ENCODE measurements at places on chromosomes 1 and 21.
A peak's percentile ranks its signal among the peaks of the same experiment; 100 is the strongest.

- DNase-seq = no peak
Measured at GRCh38 chr1:67457247-67457646, 27.0 kb upstream of the SERBP1 start.

DNA sequence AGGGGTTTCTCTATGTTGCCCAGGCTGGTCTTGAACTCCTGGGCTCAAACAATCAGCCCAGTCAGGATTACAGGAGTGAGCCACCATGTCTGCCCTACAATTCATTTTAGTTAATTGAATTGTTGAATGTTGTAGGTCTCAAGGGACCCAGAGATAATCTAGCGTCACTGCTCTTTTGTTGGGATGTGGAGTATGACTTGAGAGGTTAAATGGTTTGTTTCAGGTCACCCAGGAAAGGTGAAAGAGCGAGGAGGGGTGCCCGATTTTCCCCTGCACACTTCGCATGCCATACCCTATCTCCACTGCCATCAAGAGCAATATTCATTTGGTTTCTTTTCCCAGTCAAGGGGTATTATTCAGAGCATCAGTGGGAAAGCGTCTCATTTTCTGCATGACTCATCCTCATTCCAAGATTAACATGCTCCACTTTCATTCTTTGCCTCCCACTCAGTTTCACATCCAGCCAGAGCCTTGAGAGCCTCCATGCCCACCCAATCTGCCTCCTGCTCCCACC lies 13.1 kb upstream of the SLC30A1 start:
- no peak for DNase-seq

- DNase-seq = no peak
Measured at GRCh38 chr1:50271337-50271736, 151.9 kb downstream of the DMRTA2 start.

DNA sequence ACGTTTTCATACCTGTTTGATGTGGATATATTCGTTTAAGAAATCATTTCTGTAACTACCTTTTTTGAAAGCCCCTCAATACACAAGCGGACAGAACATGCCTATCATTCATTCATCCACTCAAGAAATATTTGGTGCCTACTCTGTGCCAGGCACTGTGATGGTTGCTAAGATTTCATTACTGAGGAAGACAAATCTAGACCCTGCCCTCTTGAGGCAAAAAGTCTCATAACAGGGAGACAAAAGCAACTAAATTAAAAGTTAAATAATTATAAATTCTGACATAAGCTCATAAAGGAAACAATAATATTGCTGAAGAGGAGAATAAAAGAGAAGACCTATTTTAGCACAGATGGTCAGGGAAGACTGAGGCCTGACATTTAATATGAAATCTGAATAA lies 203.5 kb upstream of the ZNHIT6 start:
- DNase-seq = no peak

GRCh38 chr1:246768403-246769020 lies 44.3 kb downstream of the SCCPDH start:
- no peak for DNase-seq

- DNase-seq = peak; percentile 43
Measured at GRCh38 chr1:52552236-52552504, 722 bp downstream of the TUT4 start.

DNA sequence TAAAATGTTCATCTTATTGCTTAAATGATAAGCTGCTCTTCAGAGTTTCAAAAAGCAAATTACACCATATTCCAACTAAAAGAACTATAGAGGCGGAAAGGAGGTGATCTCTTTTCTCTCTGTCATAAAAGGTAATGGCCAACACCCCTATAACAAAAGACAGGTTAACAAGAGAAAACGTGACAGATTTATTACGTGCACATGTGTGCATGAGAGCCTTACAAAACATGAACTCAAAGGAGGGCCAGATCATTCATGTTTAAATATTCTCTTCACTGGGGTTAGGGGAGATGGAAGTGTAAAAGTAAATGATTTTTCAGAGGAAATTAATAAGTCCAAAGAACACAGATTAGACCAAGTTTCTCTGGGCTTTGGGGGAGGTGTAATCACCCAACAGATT lies 26.5 kb upstream of the FMO2 start:
- DNase-seq = no peak

DNA sequence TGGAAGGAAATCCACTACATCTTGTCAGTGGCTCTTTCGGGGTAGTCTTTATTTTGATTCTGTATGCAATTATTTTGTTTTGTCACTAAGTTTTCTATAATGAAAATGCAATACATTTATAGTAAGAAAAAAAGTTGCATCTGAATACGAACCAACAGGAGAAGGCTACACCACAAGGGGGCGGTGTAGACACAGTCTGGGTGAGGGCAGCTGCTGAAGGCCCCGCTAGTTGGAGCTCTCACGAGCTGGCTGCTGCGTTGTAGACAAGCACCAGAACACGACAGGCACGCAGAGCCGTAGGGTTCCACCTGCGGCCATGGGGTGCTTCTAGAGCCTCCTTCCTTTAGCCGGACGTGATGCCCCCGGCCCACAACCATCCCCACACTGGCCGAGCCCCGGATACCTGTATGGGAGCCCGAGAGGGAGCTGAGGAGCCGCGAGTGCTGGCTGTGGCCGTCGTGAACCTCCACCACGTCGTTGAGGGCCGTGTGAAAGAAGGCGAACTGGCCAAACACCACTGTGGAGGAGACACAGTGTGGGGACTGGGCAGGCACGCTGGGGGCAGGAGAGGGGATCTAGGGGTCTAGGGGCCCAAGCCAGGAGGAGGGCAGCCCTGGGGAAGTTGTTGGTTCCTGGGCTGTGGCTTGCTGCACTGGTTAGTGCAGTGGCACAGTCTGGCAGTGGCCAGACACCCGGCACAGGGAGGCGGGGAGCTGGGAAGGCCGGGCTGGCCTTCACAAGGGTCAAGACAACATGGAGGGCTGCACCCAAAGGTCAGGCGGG lies 160.8 kb downstream of the ZSCAN20 start:
- DNase-seq = peak; percentile 55

GRCh38 chr21:33586927-33587326 lies 1.6 kb downstream of the DONSON start:
- no peak for DNase-seq

DNA sequence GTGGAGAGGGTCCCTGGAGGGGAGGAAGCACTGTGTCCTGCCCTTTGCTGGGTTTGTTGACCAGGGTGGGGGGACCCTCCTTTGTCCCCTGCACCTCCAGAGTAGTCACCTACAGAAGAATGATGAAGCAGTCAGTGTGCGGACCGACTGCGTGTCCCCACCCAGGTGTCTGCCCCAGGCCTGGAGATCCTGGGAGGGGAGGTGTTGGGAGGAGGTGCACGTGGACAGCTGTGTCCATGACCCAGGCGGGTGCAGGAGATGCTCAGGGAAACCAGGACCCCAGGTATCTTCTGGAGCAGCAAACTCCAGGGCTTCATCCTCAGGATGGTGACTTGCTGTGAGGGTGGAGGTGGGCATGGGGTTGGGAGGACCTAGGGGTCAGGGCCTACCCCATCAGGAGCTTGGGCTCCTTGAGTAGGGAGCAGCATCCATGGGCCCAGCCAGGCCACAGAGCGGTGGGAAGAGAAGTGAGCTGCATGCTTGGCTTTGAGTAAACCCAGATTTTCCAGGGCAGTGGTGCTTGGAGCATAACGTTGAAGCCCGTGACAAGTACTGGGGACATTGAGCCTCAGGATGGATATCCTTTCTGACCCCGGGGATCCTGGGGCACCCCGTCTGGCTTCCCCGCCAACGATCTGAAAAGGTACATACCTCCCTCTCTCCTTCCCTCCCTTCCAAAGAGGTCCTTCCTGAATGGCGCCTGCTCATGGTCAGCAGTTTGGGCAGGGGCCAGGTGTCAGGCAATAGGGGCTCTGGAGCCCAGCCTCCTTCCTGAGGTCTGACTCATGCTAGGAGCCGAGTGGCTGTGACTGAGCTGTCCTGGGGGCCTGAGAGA lies 13.7 kb downstream of the ACTRT2 start:
- DNase-seq = no peak

- no peak for DNase-seq
Measured at GRCh38 chr1:99004254-99004860, 304 bp downstream of the PLPPR5 start.

- no peak for DNase-seq
Measured at GRCh38 chr1:43703836-43704235, 3.5 kb upstream of the ST3GAL3 start.

- DNase-seq = no peak
Measured at GRCh38 chr1:158076441-158076840, 83.0 kb downstream of the KIRREL1 start.

DNA sequence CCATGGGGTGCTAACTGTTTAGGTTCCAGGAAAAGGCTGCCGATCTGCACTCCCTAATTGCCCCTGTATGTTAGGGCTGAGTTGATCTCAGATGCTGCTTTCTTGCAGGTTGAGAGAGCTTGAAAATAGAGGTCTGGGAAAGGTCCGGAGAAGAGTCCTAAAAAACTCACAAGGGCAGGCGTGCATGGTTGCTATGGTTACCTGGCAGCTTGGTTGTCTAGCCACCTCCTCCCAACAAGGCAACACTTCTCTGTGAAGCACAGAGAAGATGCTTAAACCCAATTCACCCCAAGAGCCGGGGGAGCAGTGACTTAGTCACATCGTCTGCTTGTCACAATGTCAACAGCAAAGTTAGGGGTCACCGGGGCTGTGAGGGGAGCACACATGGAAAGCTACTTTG lies 31.0 kb upstream of the LRRC52 start:
- DNase-seq = no peak

- DNase-seq = no peak
Measured at GRCh38 chr1:39573736-39574624, 2.6 kb downstream of the PABPC4 start.

DNA sequence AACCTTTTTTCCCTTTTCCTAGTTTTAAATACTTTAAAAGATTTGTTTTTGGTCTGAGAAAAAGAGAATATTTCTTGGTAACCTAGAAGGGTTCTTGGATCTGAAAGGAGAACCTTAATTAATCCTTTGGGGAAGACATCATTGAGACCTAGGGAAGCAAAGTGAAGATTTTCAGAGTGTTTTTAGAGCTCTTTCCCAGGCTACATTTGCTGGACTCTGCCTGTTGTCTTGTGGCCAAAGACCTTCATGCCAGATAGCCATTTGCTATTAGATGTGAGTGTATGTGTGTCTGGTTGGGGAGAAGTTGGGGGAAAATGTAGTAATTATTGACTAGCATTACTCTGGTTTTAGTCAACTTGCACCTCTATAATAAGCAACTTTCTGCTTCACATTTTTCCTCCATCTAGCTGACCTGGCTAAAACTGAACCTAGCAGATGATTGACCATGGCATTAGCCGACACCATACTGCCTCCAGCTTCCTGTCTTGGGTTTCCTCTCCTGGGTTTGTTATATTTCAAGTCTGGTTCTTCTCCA lies 239.1 kb downstream of the USP25 start:
- no peak for DNase-seq

GRCh38 chr1:19661721-19662228 lies 2.9 kb upstream of the HTR6 start:
- peak; percentile 20 for DNase-seq

DNA sequence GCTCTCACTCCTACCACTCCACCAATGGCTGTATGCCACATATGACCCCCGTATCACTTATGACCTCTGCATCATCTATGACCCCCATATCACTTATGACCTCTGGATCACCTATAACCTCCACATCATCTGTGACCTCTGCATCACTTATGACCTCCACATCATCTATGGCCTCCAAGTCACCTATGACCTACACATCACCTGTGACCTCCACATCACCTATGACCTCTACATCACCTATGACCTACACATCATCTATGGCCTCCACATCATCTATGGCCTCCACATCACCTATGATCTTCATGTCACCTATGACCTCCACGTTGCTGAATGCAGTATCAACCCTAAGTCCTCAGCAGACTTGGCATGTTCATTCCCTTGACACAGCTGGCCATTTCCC lies 271.2 kb downstream of the MATN1 start:
- no peak for DNase-seq

DNA sequence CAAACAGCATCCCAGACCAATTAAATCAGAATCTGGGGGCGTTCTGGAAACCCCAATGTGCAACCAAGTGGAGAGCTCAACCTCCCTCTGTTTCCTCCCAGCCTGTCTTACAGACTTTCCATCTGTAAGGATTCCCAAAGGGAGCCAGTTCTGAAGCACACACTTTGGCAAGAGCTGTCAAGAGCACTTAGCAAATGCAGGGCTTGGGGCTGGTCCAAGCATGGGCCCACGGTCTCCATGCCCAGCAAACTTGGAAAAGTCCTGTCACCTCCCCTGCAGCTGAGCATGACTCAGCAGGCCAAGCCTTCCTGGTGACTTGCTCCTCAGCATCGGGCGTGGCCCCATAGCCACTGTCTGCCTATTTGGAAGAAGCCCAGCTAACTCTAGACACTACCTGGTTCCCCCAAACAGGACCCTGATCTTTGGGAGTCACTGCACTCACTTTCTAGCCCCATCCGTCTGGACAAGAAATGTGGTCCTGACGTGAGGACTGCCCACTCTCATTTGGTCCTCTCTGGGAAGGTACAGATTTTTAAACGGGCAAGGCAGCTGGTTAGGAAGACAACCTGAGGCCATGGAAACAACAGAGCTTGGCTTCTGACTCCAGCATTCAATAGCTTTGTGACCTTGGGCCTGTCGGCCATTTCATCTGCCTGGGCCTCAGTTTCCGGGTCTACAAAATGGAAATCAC lies 16.9 kb downstream of the SLC2A1 start:
- no peak for DNase-seq

GRCh38 chr1:108554682-108555427 lies 5.0 kb upstream of the EEIG2 start:
- DNase-seq = no peak

GRCh38 chr21:31340942-31341487 lies 3.0 kb downstream of the TIAM1 start:
- no peak for DNase-seq

- DNase-seq = no peak
Measured at GRCh38 chr1:41537788-41538351, 53.4 kb upstream of the EDN2 start.

- DNase-seq = no peak
Measured at GRCh38 chr1:207470927-207471326, 16.8 kb downstream of the CR2 start.

DNA sequence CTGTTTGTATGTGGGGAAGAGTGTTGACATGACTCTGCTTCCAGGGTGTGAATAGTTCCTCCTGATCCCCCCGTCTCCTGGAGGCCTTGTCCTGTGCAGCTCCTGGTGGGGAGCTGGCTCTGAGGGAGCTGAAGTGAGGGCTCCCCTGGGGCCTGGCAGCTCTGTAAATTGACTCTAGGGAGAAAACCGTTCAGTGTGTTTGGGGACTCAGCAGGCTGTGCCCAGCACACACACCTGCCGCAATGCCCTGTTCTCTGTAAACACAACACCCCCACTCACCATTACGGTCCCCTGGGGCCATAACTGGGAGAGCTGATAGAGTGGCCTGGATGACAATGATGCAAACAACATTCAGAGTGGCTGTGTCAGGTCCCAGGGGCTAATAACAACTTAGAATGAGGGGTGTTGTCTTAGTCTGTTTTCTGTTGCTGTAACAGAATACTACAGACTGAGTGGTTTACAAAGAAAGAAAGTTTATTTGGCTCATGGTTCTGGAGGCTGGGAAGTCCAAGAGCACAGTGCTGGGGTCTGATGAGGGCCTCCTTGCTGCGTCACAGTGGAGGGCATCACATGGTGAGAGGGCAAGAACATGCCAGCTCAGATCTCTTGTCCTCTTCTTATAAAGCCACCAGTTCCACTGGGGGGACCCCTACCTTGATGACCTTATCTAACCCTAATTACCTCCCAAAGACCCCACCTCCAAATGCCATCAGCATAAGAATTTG lies 15.3 kb downstream of the ADORA1 start:
- DNase-seq = no peak

GRCh38 chr1:39293375-39294070 lies 89.0 kb downstream of the MACF1 start:
- no peak for DNase-seq

GRCh38 chr21:36420571-36421339 lies 35.6 kb downstream of the CHAF1B start:
- DNase-seq = no peak
